Right lung (tissue), 10 donors: ENCODE measurements at places on chromosomes 13 and 19. TPM values are rescaled to one million over a fixed set of nuclear protein-coding genes. Genes with fewer than 3 reads are reported as not detected.

Gene ZNF580
- 32.1 TPM for polyA plus RNA-seq

Gene BRME1
- 9.8 TPM for polyA plus RNA-seq

Gene YJEFN3
- polyA plus RNA-seq, result 11.8 TPM

Gene PSG7
- 0.47 TPM for polyA plus RNA-seq

Gene ERICH4
- 0.55 TPM for polyA plus RNA-seq

Gene LSR
- polyA plus RNA-seq, result 76.2 TPM

Gene KCNJ14
- 1.2 TPM for polyA plus RNA-seq

Gene PLK5
- 0.39 TPM for polyA plus RNA-seq

Gene NLRP9
- polyA plus RNA-seq, result not detected

Gene RAB3A
- 5.3 TPM for polyA plus RNA-seq

Gene PROZ
- 0.42 TPM for polyA plus RNA-seq

Gene FGF21
- not detected for polyA plus RNA-seq

Gene PRTN3
- polyA plus RNA-seq, result 1.4 TPM

Gene ZNF554
- 9.0 TPM for polyA plus RNA-seq

Gene ZNF85
- 14.8 TPM for polyA plus RNA-seq

Gene ZNF99
- polyA plus RNA-seq, result 0.47 TPM
